ENCODE measurements at places on chromosomes 2 and 18. TPM values are rescaled to one million over a fixed set of nuclear protein-coding genes. Genes with fewer than 3 reads are reported as not detected.

- H3K4me1 ChIP-seq, result peaks cover 25% of the 10 kb centered on the region
- no peaks in the 10 kb centered on the region for H3K27me3 ChIP-seq
- no peak for DNase-seq
- H3K4me3 ChIP-seq, result no peak overlapping the region
Measured at GRCh38 chr2:38163006-38163405, 87.1 kb upstream of the CYP1B1 start.

GRCh38 chr2:6880200-6880733 is 2.7 kb downstream of the RSAD2 start:
- H3K27me3 ChIP-seq, result no peaks in the 10 kb centered on the region
- no peaks in the 10 kb centered on the region for H3K36me3 ChIP-seq
- H3K4me1 ChIP-seq, result no peaks in the 10 kb centered on the region
- DNase-seq, result no peak

The SMAD4 gene
- total RNA-seq, result 163 TPM

The HAAO gene
- total RNA-seq, result 3.6 TPM

The UGT1A10 gene
- total RNA-seq, result 0.27 TPM

DNA sequence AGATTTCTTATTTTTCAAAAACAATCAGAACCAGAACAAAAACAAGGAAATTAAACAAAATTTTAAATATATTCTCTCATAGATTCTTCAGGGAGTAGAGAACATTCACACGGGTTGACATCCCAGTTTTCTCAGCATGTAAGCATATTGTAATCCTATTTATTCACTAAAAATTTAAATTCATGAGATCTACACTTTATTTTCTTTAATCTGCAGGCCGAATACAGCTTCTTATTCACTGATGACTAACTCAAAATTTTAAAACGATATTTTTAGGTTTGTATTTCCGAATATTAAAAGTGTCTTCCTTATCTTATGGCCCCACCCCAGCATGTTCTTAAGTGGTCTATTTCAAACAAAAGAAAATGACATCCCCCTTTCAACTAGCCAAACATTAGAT is 262.4 kb downstream of the MEIS1 start:
- no peak for DNase-seq
- no peaks in the 10 kb centered on the region for H3K4me1 ChIP-seq
- H3K36me3 ChIP-seq, result no peaks in the 10 kb centered on the region
- H3K4me3 ChIP-seq, result no peak overlapping the region
- no peaks in the 10 kb centered on the region for H3K27me3 ChIP-seq

Measured in thyroid gland (tissue), 4 donors.